ENCODE measurements at places on chromosomes 16 and 17. TPM values are rescaled to one million over a fixed set of nuclear protein-coding genes. Genes with fewer than 3 reads are reported as not detected.
A peak's percentile ranks its signal among the peaks of the same experiment; 100 is the strongest.

DNA sequence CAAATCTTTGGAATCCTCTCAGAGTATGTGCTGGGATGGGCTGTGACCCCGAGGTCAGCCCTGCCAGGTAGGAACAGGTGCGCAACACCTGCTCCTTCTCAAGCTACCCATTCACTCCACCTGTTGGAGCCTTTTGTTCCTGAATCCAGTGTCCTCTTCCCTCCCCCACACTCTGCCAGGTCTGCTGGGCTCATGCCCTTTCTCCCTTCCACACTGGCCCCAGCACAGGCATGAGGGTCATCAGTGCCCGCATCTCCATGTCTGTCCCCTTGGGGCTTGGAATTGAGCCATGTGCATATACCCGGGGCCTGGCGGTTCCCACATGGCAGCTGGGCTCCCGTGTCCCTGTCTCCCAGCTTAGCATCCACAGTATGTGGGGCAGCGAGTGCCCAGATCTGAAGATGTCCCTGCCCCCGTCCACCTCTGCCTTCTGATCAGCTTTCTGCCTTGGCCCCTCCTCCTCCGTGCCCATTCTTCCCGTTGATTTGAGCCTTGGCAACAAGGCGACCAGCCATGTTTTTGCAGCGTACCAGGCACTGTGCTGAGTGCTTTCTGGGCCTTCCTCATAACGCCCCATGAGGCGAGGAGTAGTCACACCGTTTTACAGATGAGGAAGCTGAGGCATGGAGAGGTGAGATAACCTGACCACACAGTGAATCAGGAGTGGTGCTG is 102.2 kb downstream of the RAP1GAP2 start:
- no peak for DNase-seq

GRCh38 chr17:81480140-81481072 is 32.2 kb downstream of the ACTG1 start:
- DNase-seq: no peak

GRCh38 chr16:65878347-65878746 is 488.1 kb upstream of the CDH5 start:
- no peak for DNase-seq

DNA sequence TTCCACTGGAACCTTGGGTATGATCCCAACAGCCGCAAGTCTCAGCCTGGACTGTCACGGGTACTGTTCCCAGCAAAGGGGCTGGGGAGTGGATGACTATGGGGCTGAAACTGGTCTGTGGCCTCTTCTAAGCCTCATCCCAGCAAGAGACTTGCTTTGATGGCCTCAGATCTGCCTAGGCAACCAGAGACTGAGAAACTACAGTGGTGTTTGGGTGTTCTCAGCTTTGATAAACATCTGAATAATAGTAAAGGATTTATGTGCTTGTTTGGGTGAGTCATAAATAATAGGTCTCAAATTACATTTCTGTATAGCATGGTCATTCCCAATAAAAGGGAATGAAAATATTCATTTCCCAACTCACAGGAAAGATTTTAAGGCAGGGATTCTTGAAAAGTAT is 30.2 kb upstream of the ULK2 start:
- DNase-seq: peak; percentile 7

DNA sequence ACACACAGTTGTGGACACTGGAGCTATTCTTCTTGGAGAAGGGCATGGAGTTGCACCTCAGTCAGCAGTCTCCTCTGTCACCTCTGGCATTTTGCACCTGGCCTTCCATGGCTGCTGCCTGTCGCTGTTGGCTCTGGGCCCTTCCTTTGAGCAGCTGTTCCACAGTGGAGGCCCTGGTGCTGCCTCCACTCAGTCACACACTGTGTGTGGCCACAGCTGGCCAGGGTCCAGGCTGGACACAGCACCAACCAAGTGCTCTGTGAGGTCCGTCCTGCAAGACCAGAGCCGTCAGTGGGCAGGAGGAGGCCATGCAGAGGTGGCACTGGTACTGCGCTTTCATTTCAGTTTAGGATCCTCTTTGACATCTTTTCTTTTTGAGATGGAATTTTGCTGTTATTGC is 21.6 kb upstream of the MED9 start:
- DNase-seq: peak; percentile 4

DNA sequence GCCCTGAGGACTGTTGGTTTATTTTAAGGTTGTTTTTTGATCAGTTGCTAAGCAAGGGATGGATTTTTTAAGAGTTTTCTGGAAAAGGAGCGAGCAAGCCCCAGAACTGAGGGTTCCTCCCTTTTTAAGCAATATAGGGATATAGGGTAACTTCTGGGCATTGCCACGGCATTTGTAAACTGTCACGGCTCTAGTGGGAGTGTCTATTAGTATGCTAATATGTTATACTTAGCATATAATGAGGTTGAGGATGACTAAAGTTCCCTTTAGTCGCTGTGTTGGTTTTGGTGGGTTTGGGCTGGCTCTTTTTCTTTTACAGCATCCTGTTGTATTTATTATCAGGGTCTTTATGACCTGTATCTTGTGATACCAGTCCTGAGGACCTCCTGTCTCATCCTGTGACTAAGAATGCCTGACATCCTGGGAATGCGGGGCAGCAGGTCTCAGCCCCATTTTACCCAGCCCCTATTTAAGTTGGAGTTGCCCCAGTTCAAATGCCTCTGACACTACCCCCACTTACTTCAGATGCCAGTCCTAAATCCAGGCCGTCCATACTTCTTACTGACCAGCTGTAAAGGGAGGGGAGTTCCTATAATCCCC is 59.4 kb downstream of the MFSD11 start:
- DNase-seq: no peak

DNA sequence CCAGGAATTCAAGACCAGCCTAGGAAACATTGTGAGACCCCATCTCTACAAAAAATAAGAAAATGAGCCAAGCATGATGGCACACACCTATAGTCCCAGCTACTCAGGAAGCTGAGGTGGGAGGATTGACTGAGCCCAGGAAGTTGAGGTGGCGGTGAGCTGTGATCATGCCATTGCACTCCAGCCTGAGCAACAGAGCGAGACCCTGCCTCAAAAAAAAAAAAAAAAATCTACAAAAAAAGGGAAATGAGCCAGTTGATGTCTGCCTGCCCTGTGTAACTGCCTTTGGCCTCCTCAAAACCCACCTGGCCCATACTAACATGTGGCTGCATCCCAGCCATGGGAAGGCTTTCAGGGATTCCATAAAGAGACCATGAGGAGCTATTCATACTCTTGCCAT is 4.5 kb downstream of the RANBP10 start:
- DNase-seq: no peak

DNA sequence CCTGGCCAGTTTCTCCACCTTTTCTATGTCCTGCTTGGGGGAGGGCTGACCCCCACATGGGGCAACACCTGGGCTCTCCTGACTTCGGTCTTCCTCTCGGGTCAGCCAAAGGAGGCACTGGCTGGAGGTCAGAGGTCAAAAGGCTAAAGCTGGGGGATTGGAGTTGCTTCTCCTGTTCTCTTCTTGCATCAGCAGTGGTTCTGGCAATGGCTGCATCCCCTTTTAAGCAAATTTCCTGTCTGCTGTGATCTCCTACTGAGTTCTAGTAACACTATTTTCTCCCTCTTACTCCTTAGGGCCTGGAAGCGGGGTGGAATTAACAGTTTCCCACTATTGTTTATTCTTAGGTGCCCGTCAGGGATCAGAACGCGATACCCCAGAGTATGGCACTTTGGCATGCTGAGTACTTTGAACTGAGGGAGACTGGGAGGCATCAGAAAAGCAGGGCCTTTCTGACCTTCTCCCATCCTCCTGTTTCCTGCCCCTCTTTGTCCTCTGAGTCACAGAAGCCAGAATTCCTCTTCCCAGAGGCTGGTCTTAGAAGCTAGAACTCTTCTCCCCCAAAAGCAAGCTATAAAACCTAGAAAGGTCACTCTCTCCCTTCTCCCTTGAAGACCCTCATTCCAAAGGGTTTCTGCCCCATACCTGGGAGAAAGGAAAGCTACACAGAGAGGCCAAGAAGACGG is 268.2 kb downstream of the STX8 start:
- DNase-seq: no peak

DNA sequence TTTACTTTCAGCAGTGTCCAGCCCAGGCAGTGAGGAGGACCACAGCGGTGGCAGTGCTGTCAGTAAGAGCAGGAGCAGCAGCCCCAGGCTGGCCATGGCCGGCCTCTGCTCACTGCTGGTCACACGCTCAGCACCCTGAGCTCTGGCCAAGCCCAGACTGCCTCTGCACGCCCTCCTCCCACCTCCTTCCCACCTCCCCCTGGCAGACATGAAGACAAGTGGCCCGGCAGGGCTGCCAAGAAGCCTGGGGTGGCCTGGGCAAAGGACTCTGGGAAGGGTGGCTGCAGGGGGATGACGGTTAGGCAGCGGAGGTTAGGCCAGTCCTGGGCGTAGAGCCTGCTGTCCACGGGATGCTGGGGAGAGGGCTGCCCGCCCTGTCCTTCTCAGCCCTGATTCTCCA is at the start of gene C16orf89:
TSS of gene C16orf89 (minus strand) at position 144 of the 400 bp plus-strand sequence. CDS start at position 96, 48 bp downstream.
- DNase-seq: no peak

DNA sequence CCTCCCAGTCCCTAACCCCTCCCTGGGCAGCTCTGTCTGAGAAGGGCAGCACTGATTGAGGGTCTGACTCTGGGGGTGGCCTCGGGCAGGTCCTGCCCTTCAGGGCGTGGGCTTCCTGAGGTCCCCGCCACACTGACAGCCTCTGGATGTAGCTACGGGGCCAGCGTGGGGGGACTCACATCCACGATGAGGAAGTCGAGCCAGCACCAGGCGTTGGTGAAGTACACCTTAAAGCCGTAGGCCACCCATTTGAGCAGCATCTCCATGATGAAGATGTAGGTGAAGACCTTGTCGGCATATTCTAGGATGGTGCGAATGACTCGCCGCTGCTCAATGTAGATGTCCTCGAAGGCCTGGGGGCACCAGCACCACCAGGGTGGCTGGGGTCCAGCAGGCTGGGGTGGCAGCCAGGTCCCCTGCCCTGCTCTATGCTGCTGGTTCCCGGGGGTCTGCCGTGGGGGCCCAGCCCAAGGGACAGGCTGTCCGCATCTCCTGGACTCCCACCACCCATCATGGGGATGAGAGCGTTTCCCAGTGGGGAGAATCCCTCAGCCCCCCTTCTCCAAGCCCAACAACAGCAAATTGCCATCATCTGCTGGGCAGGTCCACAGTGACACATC is 15.7 kb upstream of the CD79B start:
- no peak for DNase-seq

DNA sequence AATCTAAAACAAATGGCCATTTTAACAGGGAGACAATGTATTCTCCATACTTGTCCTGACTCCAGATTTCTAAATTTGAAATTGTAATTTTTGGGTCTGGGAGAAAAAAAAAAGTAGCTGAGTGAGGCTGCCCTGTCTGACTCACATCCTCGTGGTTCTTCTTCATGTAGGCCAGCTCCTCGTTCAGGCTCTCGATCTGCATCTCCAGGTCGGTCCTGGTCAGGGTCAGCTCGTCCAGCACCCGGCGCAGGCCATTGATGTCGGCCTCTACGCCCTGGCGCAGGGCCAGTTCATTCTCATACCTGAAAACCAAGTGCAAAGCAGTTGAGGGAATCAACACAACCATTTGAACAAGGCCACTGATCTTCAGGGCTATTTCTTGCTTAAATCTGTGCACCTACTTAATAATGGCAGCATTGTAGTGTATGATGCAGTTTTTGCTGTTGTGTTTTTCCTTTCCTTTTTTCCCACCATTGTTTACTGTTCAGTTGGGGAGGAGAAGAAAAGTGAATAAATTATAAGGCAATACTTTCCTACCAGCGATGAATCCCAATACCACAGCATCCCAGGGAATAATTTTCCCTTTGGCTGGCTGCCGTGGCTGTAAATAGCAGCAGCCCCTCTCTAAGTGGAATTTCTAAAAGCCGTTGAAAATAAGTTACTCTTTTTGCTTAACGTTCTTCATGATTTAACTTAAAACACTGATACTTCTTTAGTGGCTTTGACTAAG is 2.2 kb downstream of the KRT12 start:
- peak; percentile 37 for DNase-seq

DNA sequence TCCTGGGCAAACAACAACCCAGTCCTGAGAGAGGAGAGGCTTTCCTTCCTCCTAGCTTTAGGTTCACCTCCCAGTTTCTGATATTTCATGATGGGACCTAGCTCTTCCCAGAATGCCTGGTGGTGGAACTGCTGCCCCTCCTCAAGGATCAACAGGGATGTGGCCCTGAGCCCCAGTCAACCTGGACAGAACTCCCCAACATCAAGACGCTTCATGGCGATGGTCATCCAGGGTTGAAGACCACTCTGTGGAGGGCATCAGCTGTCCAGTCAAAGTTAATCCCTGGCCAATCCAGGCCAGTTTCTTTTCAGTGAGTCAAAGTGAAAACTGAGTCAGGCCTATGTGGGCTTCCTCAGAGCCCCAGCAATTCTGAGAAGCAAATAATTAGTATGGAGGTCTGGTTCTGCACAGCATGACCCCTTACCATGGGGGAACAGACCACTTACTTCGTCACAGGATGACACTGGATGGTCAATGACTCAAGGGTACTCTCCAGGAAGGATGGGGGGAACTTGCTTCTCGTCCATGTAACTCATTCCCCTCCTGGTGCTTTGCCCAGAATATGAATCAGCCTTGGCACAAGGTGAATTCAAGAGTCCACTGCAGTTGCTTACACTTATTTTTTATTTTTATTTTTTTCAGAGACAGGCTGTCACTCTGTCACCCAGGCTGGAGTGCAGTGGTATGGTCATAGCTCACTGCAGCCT is 14.7 kb upstream of the XYLT2 start:
- DNase-seq: peak; percentile 61

DNA sequence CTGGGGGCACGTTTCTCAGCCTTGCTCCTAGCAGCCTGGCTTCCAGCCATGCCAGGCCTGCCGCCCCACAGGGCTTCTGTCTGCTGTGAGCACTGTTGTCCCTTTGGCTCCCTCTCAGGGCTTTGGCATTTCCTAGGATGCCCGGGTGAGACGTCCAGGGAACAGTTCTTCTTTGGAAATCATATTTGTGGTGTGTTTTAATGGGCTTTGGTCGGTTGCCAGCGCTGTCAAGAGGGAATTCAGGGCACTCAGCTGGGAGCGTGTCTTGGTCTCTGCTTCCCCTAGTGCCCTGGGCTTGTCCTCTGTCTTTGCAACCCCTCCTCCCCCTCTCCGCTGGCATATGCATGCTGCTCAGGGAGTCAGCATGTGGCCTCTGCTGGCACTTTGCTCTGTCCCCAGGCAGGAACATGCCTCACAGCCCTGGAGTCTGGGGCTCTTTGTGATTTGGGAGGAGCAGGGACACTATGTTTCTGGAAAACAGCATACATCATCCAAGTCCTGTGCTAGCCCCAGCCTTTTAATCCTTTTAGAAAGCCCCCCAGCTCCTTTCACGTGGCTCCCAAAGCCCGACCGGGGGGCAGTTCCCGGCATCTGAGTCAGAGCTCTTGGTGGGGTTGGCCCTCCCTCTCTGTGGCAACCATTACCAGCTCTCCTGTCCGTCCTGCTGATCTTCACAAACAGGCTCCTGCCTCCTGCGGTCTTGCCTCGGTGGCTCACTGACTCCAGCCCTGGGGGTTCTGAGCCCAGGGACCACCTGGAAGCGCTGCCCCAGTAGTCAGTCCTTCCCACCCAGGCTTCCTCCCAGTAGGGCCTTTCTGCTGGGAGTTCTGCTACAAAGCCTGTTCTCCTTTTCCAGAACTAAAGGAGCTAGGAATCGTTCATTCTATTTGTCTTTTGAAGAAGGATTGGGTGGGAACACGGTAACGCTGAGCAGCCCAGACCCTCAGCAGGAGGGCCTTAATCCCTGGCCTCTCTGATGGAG is 26.7 kb downstream of the SAP30BP start:
- peak; percentile 71 for DNase-seq

Gene IL32
- 43.8 TPM for polyA plus RNA-seq

Gene HAP1
- not detected for polyA plus RNA-seq

Gene KPNA2
- 60.1 TPM for polyA plus RNA-seq

Gene SLC43A2
- 6.3 TPM for polyA plus RNA-seq
